ENCODE measurements at places on chromosomes 6 and 20.

GRCh38 chr6:150865043-150865405, 478 bp upstream of the MTHFD1L start:
- no peak for DNase-seq

GRCh38 chr6:71114986-71115385, 158.1 kb upstream of the B3GAT2 start:
- DNase-seq, result no peak

DNA sequence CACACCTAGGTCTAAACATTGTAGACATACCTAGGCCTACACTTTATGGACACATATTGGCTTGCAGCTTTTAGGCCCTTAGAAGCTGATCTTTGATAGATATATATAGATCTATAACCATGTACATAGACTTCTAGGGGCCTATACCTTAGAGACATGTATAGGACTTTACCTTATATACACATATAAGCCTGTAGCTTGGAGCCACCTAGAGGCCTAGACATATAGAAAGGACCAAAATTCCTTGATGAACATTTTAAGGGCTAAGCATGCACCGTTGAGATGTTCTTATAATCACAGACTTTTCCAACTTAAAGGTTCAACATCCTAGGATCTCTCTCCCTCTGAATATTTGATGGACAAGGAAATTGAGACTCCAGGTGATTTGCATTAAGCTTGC, 371.7 kb upstream of the SASH1 start:
- no peak for DNase-seq

GRCh38 chr6:30508890-30509736, 19.8 kb downstream of the HLA-E start:
- no peak for DNase-seq

- no peak for DNase-seq
Observed at GRCh38 chr20:14561741-14562221, 224.4 kb upstream of the FLRT3 start.

- peak; percentile 86 for DNase-seq
Observed at GRCh38 chr6:30781743-30782424, 37.5 kb upstream of the IER3 start.

DNA sequence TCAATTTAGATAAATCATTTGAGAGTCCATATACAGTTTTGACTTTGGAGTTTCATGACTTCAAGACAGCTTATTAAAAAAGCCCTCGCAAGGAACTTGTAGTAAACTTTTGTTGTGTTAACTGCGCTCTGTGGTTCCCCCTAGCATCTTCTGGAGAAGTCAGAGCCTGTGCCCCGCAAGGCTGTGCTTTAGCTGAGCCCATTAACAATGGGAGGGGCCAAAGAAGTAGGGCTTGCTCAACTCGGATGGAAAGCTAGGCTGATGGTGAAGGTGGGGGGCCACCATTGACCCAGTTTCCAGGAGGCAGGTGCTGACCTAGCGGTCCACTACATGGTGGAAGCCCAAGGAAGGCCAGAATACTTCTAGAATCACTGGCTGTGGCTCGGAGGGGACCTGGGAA, 29.3 kb upstream of the OVOL2 start:
- DNase-seq, result no peak

DNA sequence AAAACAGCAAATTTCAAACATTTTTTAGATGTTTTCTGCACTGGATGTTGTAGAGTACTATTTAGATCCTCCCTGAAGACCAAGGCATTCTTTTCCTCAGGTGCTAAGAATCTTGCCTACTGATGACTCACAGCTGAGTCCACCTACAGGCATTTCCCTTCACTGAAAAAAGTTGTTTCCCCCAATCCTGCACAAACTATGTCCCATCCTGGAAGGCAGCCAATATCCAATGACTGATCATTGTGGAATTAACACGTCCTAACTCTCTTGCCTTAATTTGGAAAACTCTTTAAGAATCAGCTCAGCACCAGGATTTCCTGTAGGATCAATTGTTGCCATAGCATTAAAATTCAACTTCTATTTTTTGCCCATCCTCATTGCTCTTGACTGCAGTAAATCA, 268.4 kb upstream of the IRAK1BP1 start:
- no peak for DNase-seq

- no peak for DNase-seq
Observed at GRCh38 chr6:52046456-52046855, 41.0 kb downstream of the PKHD1 start.

DNA sequence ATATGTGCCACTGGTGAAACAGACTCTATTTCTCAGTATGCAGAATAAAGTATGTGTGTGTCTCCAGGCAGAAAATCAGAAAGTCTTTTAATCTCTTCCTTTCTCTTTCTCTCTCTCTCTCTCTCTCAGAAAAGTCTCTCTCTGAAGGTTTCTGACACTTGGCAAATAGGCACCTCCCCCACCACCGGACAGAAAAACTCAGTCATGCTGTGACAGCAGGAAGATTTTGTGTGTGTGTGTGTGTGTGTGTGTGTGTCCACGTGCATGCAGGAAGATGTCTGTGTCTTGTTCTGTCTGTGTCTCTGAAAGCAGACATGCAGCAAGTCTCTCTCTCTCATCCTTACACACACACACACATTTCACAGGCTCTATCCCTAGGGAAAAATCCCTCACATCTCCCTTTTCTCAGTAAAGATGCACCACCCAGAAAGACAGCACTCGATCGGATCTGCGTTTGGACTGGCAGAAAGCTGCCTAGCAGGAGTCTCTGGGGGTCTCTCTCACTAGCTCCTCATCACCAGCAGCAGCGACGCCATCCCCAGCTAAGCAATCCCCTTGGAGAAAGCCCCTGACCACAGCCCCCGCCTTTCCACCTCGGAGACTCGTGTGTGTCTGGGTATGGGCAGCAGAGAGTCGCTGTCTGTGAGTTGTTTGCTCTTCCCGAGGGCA, 98.3 kb downstream of the EDN3 start:
- DNase-seq, result no peak

GRCh38 chr6:3235486-3235885, 8.0 kb upstream of the TUBB2B start:
- DNase-seq, result no peak

DNA sequence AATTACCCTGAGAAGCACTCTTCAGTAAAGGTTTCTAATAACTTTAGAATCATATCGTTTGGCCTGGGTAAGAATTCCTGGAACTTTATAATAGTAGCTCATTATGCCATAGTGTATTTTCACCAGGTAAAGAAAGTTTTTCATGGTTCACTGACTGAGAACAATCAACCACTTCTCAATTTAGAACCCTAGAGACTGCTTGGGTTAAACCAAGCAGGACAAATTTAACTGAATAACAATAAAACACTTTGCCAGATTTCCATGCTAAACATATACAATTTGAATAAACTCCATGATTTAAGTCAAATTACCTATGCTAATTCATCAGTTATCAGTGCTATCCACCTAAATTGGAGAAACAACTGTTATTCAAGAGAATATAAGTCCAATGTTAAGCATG, 99.4 kb downstream of the PLG start:
- DNase-seq, result no peak

GRCh38 chr20:47905628-47906347, 120.5 kb upstream of the SULF2 start:
- no peak for DNase-seq

DNA sequence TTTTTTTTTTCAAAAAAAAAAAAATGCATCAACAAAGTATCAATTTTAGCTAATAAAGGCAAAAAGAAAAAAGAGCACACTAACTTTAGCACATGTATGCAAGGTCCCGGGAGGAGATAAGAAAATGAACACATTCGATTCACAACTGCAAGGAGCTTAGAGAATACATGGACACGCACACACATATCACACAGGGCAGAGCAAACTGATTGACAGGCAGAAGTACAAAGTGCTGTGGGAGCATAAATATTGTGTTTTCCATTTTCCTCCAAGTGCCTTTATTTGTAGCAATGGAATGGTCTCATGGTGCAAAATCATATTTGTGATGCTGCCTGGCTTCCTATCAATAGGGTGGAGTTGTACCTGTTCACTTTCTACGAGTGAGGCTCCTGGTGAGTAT, 63.8 kb downstream of the SGK1 start:
- no peak for DNase-seq

GRCh38 chr6:130259140-130259539, 36.4 kb upstream of the SAMD3 start:
- DNase-seq, result no peak

DNA sequence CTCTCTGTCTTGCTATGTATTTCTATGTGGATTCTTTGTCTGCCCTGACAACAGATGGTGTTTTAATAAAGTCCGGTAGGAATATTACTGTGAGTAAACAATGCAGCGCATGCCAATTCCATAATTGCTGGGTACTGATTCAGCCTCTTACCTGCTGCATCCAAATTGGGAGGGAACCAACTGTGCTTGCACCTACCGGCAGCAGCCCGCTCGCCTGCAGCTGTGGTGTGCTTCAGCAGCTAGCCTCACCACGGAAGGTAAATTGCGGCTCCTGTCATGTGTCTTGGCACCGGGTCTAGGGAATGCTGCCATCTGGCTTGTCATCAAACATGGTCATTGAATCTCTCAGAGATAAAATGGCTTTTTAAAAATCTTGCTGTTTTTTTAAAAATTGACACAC, 704.8 kb upstream of the SLC35B3 start:
- peak; percentile 84 for DNase-seq

DNA sequence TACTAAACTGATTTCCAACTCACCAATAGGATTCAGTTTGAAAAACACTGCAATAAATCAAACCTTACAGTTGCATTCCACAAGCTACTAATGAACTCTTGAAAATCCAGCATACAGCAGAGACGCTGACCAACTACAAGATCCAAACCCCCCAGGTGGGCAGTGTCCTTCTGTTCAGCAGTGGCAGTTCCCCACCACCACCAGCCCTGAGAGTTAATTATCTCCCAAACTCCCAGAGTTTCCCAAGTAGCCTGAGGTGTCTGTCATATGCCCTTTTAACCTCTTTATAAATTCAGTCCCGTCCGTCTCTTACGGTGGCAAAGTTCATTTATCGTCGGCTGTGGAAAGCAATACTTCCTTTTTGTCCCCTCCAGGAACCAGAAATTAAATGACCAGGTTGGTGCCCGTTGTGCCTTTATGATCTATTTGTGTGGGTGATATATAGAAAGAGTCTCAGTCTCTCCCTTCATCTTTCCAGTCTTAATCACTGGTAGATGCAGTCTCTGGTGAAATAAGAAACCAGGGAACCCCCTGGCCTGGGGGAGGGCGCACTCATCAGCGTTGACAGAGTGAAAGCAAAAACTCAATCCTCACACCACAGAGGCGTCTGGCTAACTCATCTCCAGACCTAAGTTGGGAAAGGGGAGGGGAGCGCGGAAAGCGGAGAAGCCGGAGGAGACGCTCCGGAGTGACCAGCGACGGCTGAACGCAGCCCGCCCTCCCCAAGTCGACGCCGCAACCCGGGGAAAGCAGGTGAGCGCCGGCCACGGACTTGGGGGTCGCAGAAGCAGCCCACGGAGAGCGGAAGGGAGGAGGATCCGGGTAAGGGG, 717 bp downstream of the MRPL14 start:
- DNase-seq, result peak; percentile 47

- no peak for DNase-seq
Observed at GRCh38 chr6:17865798-17866725, 121.4 kb downstream of the KIF13A start.

GRCh38 chr20:39903806-39904465, 785.1 kb downstream of the MAFB start:
- DNase-seq, result no peak

- no peak for DNase-seq
Observed at GRCh38 chr20:47688385-47689381, 96.6 kb downstream of the SULF2 start.

DNA sequence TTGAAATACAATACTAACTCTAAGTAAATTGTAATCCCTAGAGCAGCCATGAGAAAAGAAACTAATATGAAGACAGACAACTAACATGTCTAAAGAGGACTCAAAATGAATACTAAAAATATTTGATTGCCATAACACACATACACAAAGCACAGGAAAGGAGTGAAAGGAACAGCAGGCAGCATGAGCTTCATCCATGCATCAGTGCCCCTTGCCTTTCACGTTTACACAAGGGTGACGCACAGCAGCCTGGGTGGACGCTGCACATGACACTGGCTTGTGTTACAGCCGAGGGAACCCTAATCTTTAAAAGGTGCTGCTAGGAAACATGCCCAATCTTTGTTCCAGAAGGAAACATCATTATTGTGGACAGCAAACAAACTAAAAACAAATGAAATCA, 123.5 kb downstream of the MAN1A1 start:
- peak; percentile 5 for DNase-seq

- DNase-seq, result no peak
Observed at GRCh38 chr20:1616858-1617434, 2.9 kb downstream of the SIRPB1 start.

DNA sequence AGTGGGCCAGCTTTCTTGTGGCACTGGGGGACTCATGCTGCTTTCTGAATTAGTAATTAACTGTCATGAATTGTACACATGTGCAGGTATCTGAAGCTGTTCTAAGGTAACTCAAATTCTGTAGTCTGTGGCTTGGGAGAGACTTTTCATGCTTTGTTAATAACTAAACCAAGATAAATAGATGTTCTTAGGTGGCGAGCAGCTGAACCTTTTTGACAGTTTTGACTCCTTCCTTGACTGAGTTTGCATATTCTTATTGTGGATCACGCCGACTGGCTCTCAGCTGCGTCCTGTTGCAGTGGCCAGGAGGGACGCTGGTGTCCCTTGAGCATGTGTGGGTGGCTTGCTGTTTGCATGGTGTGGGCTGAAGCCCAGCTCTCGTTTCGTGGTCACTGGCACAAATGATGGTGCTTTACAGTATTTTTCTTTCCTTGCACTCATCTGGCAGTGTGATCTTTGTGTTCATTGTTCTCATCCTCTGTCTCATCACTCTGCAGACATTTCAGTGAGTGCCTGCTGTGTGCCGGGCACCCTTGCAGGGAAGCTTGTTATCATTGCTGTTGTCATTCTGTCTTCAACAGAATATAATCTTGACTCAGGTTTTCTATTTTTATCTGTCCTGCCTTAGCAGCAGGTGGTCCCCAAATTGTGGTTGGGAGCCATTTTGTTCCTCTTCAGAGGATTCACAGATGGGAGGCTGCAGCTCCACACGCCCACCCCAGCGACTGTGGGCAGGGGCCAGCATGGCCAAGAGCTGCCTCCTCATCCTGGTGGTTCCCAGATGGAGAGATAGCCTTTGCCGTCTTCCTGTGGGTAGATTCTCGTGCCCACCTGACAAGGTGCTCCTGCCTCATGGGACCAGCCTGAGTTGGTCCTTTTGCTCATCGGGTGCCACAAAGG, 39.6 kb downstream of the DUSP22 start:
- DNase-seq, result no peak

GRCh38 chr6:40414617-40415016, 172.5 kb downstream of the LRFN2 start:
- no peak for DNase-seq

- DNase-seq, result no peak
Observed at GRCh38 chr6:88565409-88565811, 398.0 kb downstream of the RNGTT start.

DNA sequence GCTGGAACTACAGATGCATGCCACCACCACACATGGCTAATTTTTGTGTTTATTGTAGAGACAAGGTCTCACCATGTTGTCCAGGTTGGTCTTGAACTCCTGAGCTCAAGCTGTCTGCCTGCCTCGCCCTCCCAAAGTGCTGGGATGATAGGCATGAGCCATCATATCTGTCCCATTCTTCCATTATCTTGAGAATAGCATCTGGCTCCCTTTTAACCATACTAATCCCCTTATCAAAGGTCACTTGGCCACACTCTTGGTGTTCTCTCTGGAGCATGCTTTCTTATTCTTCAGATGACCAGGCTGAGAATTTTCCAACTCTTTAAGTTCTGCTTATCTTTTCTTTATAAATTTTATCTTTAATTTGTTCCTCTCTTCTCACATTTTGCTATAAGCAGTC, 15.9 kb upstream of the TRERF1 start:
- DNase-seq, result no peak

Measured in NCI-H1092 treated with DMSO at 0.1 percent for 48 hours (cell line).